ENCODE measurements at places on chromosomes 5 and 9. TPM values are rescaled to one million over a fixed set of nuclear protein-coding genes. Genes with fewer than 3 reads are reported as not detected.

The POC5 gene
- 5.4 TPM for polyA plus RNA-seq

The SUSD3 gene
- polyA plus RNA-seq = 2.9 TPM

The TMC1 gene
- not detected for polyA plus RNA-seq

The RANBP3L gene
- polyA plus RNA-seq = 0.20 TPM

The NIPAL4 gene
- 1.2 TPM for polyA plus RNA-seq

- H3K36me3 ChIP-seq = peaks cover 32% of the 10 kb centered on the region
- H3K4me3 ChIP-seq = peak overlapping the region; percentile 39
- no peaks in the 10 kb centered on the region for H3K27me3 ChIP-seq
- no peak overlapping the region for H3K27ac ChIP-seq
- DNase-seq = no peak
Observed at GRCh38 chr5:177508837-177509236, 789 bp downstream of the DOK3 start.

GRCh38 chr5:118326481-118327045, 661.8 kb downstream of the DTWD2 start:
- H3K27ac ChIP-seq = no peak overlapping the region
- H3K27me3 ChIP-seq = no peaks in the 10 kb centered on the region
- no peak for DNase-seq
- H3K36me3 ChIP-seq = no peaks in the 10 kb centered on the region

- H3K4me3 ChIP-seq = no peak overlapping the region
- H3K36me3 ChIP-seq = no peaks in the 10 kb centered on the region
- DNase-seq = peak; percentile 29
- no peaks in the 10 kb centered on the region for H3K4me1 ChIP-seq
- no peak overlapping the region for H3K27ac ChIP-seq
Observed at GRCh38 chr9:83544002-83544698, 5.9 kb upstream of the FRMD3 start.

- peaks cover 14% of the 10 kb centered on the region for H3K27me3 ChIP-seq
- DNase-seq = peak; percentile 35
- peaks cover 9% of the 10 kb centered on the region for H3K4me1 ChIP-seq
- no peak overlapping the region for H3K4me3 ChIP-seq
- H3K27ac ChIP-seq = peak overlapping the region; percentile 42
Observed at GRCh38 chr5:157464519-157465171, 4.6 kb downstream of the NIPAL4 start.

DNA sequence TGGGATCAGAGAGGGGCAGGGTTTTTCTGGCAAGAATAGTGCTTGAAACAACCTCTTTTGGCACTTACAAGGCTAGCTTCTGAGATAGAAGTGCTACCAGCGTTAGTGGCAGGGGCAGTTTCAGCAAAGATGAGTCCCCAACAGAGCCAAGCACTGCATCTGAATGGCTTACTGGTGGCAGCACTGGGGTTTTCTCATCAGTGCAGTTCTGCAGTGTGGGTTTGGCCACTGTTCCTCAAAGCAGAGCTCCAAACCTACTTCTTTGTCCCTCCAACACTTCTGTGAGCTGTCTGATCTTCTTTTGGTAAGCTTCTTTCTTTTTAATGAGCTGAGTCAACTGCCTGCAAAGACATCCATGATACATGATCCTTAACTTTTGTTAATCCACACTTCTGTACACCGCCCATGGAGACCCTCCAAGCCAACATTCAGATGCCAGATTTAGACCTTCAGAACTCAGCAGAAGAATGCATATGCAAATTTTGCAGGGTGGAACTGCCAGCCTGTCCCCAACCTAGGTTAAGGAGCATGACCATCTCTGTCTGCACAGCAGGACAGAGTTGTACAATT, 29.9 kb upstream of the FSTL4 start:
- no peak for DNase-seq
- no peaks in the 10 kb centered on the region for H3K36me3 ChIP-seq
- no peaks in the 10 kb centered on the region for H3K4me1 ChIP-seq
- H3K4me3 ChIP-seq = no peak overlapping the region
- H3K27ac ChIP-seq = no peak overlapping the region
- H3K27me3 ChIP-seq = peaks cover 16% of the 10 kb centered on the region

GRCh38 chr5:163387589-163388343, 49.6 kb upstream of the CCNG1 start:
- H3K4me1 ChIP-seq = no peaks in the 10 kb centered on the region
- H3K27me3 ChIP-seq = no peaks in the 10 kb centered on the region
- H3K27ac ChIP-seq = no peak overlapping the region
- H3K36me3 ChIP-seq = no peaks in the 10 kb centered on the region
- no peak for DNase-seq

- no peak overlapping the region for H3K4me3 ChIP-seq
- no peaks in the 10 kb centered on the region for H3K36me3 ChIP-seq
- no peaks in the 10 kb centered on the region for H3K27me3 ChIP-seq
Observed at GRCh38 chr5:42779083-42779482, 22.5 kb downstream of the CCDC152 start.

- no peaks in the 10 kb centered on the region for H3K36me3 ChIP-seq
- no peak for DNase-seq
- H3K27ac ChIP-seq = no peak overlapping the region
- H3K4me1 ChIP-seq = peaks cover 73% of the 10 kb centered on the region
Observed at GRCh38 chr9:112327718-112328450, 5.5 kb downstream of the PTBP3 start.

- H3K4me1 ChIP-seq = no peaks in the 10 kb centered on the region
- no peak for DNase-seq
- H3K27ac ChIP-seq = no peak overlapping the region
- no peaks in the 10 kb centered on the region for H3K27me3 ChIP-seq
- H3K36me3 ChIP-seq = no peaks in the 10 kb centered on the region
Observed at GRCh38 chr9:80320916-80321315, 749.2 kb downstream of the TLE4 start.

GRCh38 chr5:133869519-133870335, 98.7 kb downstream of the C5orf15 start:
- no peak overlapping the region for H3K4me3 ChIP-seq
- H3K4me1 ChIP-seq = peaks cover 33% of the 10 kb centered on the region
- no peak for DNase-seq

DNA sequence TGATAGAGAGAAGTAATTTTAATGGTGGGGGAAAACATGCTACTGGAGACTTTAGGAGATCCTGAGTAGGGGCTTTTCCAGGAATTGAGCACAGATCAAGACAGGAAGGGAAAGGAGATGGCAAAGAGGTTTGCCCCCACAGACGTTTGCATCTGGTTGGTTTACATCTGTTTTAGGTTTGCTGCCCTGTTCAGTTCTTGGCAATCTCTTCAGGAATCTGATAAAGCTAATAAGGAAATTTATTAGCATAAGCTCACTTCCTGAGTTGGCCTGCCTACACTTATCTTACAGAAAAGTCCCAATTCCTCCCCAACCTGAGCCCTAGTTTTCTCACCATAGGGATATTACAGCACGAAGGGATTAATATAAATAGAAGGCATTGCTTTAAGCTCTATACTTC, 3.4 kb upstream of the CFAP95 start:
- no peaks in the 10 kb centered on the region for H3K4me1 ChIP-seq
- no peaks in the 10 kb centered on the region for H3K27me3 ChIP-seq
- DNase-seq = no peak
- no peak overlapping the region for H3K4me3 ChIP-seq
- H3K36me3 ChIP-seq = no peaks in the 10 kb centered on the region

Measured in stomach (tissue), 19 donors.